ENCODE measurements at places on chromosomes 6 and 20.

- no peak for DNase-seq
These were observed 342.8 kb downstream of the KIF16B start for GRCh38 chr20:16230402-16230801.

- no peak for DNase-seq
These were observed 320.7 kb downstream of the CBLN4 start for GRCh38 chr20:55684578-55684977.

GRCh38 chr6:40894962-40895799 is 143.8 kb downstream of the UNC5CL start:
- peak; percentile 50 for DNase-seq

DNA sequence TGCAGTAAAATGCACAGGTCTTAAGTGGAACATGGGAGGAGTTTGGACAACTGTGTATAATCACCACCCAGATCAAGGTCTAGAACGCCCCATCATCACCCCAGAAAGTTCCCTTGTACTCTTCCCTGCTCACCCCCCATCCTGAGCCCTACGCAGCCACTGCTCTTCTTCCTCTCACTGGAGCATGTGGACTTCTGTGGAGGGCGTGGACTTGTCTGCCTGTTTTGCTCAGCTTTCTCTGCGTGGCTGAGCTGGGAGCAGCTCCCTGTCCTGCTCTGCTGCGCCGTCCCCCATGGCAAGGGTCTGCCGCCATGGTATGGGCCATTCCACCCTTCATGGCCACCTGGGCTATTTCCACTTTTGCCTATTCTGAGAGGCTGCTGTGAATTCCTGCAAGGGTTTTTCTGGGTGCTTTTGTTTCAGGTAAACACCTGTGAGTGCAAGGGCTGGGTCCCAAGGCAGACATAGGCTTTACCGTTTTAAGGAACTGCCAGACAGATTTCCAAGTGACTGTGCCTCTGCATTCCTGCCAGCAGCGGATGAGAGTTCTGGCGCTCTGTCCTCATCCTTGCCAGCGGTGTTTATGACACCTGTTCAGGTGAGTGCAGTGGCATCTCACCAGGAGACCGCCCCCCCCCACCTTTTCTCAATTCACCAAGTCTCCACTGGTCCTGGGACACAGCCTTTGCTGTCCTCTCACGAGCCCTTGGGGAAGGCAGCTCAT is 19.7 kb downstream of the PCK1 start:
- DNase-seq = no peak

DNA sequence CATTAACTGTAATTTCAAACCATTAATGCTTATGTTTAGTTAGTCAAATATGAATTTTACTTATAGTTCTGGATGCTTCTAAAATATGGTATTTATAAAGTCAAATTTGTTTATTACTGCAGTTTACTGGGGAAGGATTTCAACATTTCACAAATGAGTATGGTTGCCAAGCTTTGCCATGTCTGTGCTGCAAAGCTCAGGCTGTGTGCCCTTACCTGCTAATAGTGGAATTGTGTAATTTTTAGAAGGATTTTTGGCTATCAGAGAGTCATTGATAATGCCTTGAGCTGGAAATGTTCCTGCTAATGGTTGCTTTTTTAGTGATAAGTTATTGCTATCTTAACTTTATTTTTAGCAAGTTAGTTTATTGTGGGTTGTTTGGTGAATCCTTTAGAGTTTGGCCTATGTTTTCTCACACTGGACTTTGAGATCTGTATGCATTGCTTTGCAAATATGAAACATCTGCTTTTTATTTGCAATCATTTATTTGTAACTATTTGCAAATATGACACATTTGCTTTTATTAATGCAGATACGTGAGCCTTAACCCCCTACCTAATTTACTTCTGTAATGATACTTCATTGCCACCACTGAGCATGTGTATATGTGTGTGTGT is 105.8 kb downstream of the CD109 start:
- no peak for DNase-seq

- no peak for DNase-seq
These were observed 45.5 kb upstream of the NXT1 start for GRCh38 chr20:23305098-23305497.

- peak; percentile 28 for DNase-seq
These were observed 89.3 kb upstream of the AHI1 start for GRCh38 chr6:135586844-135587243.

DNA sequence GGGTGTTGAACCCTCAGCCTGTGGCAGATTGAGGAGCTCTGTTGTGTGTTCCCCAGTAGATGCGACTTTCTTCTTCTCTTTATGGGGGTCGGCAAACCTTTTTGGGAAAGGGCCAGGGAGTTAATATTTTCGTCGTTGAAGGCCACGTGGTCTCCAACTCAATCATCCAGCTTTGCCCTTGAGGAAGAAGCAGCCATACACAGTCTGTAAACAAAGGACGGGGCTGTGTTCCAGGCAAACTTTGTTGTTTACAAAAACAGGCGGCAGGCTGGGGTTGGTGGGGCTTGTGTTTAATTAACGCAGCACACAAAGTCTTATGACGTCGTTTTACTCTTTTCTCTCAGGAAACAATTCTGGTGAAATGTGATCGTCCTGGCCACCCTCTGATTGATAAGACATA is 20.2 kb downstream of the KIF25 start:
- DNase-seq = no peak

GRCh38 chr20:62831361-62831788 is 14.5 kb downstream of the COL9A3 start:
- DNase-seq = no peak

- peak; percentile 93 for DNase-seq
These were observed 17.9 kb downstream of the CD40 start for GRCh38 chr20:46135856-46136633.

DNA sequence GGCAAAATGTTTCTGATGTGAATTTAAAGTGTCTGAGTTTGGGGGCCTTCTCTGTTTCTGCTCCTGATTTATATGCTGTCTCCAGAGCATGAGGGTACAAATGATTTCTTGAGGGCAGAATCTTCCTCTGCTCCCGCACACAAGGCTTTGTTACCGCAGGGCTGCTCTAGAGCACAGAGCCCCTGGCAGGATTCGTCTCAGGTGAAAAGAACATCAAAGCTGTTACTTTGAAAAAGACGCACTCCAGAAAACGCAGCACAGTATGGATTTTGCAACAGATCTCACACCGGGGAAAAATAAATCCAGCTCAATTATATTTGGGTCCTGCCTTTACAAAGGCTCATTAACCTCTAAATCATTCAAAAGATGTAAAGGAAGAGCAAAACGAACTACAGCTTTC is 577.3 kb downstream of the PRKN start:
- no peak for DNase-seq

- no peak for DNase-seq
These were observed 93.5 kb downstream of the SNAP25 start for GRCh38 chr20:10312111-10312510.

GRCh38 chr6:144331491-144331969 is 46.4 kb downstream of the UTRN start:
- DNase-seq = peak; percentile 77

- DNase-seq = no peak
These were observed 66.2 kb upstream of the EYA2 start for GRCh38 chr20:46828471-46828870.

DNA sequence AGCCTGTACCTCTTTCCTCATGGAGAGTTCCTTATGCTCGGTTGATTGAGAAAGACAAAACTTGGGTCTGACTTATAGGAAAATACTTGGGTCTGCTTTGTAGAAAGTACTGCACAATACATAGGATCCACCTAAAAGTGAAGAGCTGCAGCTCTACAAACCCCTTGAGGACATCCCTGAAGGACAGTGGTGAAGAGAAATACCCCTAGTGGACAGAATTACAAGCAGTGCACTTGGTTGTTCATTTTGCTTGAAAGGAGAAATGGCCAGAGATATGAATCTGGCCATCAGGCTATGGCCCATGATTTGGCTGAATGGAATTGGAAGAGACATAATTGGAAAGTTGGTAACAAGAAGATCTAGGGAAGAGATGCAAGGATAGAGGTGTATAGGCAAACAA is 8.3 kb downstream of the CD24 start:
- no peak for DNase-seq

Measured in NCI-H69 (cell line).